ENCODE measurements at places on chromosomes 6 and 20. TPM values are rescaled to one million over a fixed set of nuclear protein-coding genes. Genes with fewer than 3 reads are reported as not detected.

DNA sequence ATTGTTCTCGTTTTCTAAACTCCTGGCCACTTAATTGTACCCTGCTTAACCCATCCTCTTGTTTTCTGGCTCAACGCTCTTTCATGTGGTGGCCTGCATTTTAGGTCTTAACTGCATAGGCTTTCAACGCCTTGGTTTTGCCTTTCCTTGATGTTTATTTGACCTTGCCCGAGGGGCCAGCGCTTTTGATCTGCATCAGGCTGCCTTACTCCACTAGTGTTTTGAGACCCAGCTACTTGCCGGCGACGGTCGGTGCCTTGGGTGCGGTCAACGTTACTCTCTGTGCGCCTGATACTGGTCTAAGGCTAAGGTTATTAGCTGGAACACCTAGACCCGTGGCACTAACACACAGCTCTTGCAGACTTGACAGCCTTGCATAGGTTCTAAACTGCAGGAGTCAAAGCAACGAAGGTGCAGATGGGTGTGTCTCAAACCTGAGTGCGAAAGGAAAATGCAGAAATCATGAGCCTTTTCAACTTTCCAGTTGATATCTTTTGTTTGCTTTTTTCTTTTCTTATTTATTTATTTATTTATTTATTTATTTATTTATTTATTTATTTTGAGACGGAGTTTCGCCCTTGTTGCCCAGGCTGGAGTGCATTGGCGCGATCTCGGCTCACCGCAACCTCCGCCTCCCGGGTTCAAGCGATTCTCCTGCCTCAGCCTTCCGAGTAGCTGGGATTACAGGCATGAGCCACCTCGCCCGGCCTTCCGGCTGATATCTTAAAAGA is 138.8 kb downstream of the HFE start:
- H3K36me3 ChIP-seq = no peaks in the 10 kb centered on the region
- H3K4me1 ChIP-seq = no peaks in the 10 kb centered on the region
- DNase-seq = no peak
- H3K4me3 ChIP-seq = no peak overlapping the region
- no peaks in the 10 kb centered on the region for H3K27me3 ChIP-seq

The PRIM2 gene
- total RNA-seq = 0.85 TPM

The SRMS gene
- total RNA-seq = not detected

The CITED2 gene
- total RNA-seq = 147 TPM

- H3K27ac ChIP-seq = no peak overlapping the region
- H3K27me3 ChIP-seq = no peaks in the 10 kb centered on the region
- H3K4me1 ChIP-seq = no peaks in the 10 kb centered on the region
- no peaks in the 10 kb centered on the region for H3K36me3 ChIP-seq
- DNase-seq = no peak
Measured at GRCh38 chr6:95228636-95229035, 348.7 kb upstream of the MANEA start.

DNA sequence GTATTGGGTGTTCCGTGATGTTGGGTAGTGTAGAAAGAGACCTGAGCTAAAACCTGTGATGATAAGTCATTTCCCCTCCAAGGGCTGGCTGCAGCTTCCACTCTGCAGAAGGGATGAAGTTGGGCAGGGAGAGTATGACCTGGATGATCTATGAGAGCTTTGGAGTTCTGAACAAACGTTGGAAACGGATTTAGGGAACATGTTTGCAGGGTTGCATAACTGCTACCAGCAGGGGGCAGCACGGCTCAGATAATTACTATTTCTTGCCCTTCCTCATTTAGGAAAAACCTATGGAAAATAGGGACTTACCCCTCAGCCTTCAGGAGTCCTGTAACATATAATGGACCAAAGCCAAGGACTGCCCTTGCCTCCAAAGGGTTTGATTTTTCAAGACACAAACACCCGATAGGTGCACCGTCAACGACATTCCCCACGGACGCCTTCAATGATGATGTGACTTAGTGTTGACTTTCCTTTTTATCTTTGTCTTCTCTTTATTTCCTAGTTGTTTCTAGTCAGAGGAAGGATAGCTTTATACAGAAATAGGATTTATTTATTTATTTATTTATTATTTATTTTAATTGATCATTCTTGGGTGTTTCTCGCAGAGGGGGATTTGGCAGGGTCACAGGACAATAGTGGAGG is 164.9 kb upstream of the SASH1 start:
- no peaks in the 10 kb centered on the region for H3K4me1 ChIP-seq
- no peak overlapping the region for H3K4me3 ChIP-seq
- no peaks in the 10 kb centered on the region for H3K27me3 ChIP-seq
- H3K36me3 ChIP-seq = no peaks in the 10 kb centered on the region

The CRISP2 gene
- not detected for total RNA-seq

GRCh38 chr6:81605526-81605925 is 147.0 kb downstream of the TENT5A start:
- DNase-seq = no peak
- no peaks in the 10 kb centered on the region for H3K4me1 ChIP-seq
- no peak overlapping the region for H3K4me3 ChIP-seq
- no peaks in the 10 kb centered on the region for H3K36me3 ChIP-seq

GRCh38 chr6:4105980-4106536 is 27.1 kb upstream of the FAM217A start:
- H3K4me1 ChIP-seq = peaks cover 3% of the 10 kb centered on the region
- no peak overlapping the region for H3K27ac ChIP-seq
- H3K36me3 ChIP-seq = no peaks in the 10 kb centered on the region
- no peak for DNase-seq
- no peaks in the 10 kb centered on the region for H3K27me3 ChIP-seq

DNA sequence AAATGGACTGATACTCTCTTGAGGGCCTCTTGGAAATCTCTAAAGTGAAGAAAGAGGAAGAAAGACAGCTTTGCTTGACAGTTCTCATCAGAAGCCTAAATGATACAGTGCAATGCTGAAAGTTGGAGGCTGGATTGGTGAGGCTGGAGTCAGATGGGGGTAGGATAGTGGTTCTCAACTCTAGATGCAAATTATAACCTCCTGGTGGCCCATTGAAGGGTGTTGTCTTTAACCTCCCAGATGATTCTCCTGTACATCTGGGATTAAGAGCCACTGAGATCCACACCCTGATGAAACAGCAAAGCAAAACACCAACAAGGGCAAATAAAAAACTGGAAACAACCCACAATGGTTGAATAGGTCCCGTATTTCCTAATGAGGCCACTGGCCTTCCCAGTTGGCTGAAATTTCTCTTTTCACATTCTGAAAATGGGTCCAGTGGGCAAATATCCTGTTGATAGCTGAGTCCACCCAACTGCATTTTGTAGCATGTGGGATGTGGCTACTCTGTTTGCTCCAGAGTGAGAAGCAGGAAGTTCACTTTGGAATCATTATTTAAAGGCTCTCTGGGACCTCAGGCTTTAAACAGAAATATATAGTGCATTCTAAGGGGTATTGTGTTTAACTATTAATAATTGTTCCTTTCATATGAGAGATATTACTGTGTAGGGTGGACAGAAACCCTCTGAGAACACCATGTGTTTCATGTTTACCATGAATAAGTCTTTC is 208.1 kb downstream of the SOX4 start:
- no peak overlapping the region for H3K4me3 ChIP-seq
- H3K27me3 ChIP-seq = no peaks in the 10 kb centered on the region
- no peaks in the 10 kb centered on the region for H3K4me1 ChIP-seq
- H3K36me3 ChIP-seq = no peaks in the 10 kb centered on the region
- no peak overlapping the region for H3K27ac ChIP-seq

DNA sequence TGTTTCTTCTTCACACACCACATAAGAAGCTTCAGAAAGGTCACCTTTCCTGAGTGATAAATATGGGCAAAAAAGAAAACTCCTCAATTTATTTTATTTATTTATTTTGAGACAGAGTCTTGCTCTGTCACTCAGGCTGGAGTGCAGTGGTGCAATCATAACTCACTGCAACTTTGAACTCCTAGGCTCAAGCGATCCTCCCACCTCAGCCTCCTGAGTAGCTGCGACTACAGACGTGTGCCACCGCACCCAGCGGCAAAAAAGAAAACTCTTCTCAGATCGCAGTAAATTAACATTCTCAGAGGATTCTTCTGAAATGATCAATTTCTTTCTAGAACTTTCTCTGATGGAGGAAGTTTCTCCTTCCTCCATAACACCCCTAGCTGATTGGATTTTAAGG is 111.2 kb downstream of the TRERF1 start:
- H3K27ac ChIP-seq = no peak overlapping the region
- H3K36me3 ChIP-seq = no peaks in the 10 kb centered on the region
- no peak for DNase-seq
- H3K27me3 ChIP-seq = no peaks in the 10 kb centered on the region
- H3K4me3 ChIP-seq = no peak overlapping the region

DNA sequence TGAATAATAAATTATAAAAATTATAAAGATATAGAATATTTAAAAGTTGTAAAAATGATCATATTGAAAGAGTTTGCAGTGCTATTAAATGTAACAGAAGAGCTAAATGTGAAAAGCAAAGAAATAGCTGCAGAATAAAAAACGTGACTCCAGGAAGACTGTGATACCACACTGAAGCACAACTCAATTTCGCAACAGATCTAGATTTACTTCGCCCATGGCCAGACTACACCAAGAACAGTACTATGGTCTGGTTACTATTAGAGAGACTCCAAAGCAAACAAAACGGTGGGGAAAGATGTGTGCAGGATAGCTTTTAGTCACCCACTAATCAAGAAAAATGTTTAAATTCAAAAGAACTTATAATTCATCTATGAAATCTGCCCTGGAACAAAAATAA is 1.9 kb downstream of the CHD6 start:
- peaks cover 2% of the 10 kb centered on the region for H3K4me1 ChIP-seq
- no peak overlapping the region for H3K4me3 ChIP-seq
- H3K27ac ChIP-seq = no peak overlapping the region
- H3K27me3 ChIP-seq = no peaks in the 10 kb centered on the region
- no peak for DNase-seq

DNA sequence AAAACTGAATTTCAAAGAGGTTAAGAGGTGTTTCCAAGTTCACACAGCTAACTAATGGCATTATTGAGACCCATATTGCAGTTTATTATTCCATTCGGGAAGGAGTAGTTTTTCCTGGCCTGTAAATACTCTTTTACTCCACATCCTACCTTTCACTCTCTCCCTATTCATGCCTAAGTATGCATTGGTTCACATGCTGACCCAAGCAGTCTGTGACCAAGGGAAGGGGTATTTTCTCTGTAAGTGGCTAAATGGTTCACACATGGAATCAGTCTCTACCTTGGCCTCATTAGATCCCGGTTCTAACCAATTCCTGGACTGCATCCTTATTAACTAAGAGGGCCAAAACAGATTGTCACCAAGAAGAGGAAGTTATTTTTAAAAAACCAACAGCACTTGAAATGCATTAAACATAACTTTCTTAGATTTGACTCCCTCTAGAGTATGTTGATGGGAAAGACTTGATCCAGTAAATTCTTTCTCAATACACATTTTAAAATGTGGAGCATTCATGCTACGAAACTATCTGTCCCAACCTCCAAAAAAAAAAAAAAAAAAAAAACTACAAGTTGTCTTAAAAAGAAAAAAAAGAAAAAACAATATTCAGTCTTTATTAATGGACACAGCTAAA is 17.8 kb upstream of the RSPO3 start:
- H3K4me3 ChIP-seq = no peak overlapping the region
- H3K27me3 ChIP-seq = no peaks in the 10 kb centered on the region
- no peaks in the 10 kb centered on the region for H3K36me3 ChIP-seq
- no peaks in the 10 kb centered on the region for H3K4me1 ChIP-seq
- no peak for DNase-seq

The TFAP2C gene
- total RNA-seq = 4.9 TPM

DNA sequence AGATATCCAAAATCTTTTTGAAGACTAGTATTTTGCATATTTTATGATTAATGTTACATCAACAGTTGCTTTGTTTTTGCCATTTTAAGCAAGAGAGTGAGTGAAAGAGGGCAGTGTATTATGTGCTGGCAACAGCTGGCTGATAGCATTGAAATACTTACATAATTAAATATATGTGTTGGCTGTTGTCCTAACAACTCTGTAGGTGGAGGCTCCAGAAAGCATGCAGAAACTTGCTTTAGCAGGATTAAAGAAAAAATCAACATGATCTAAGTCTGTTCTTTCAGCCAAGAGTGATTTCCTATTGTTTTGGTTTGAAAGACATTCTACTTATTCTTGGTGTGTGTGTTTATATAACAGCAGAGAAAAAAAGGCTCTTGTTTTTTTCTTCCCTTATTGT is 127.5 kb downstream of the CDKAL1 start:
- no peaks in the 10 kb centered on the region for H3K4me1 ChIP-seq
- no peak for DNase-seq
- no peaks in the 10 kb centered on the region for H3K36me3 ChIP-seq
- no peaks in the 10 kb centered on the region for H3K27me3 ChIP-seq

The MLIP gene
- total RNA-seq = not detected

- no peak overlapping the region for H3K4me3 ChIP-seq
- peaks cover 3% of the 10 kb centered on the region for H3K4me1 ChIP-seq
- H3K27ac ChIP-seq = no peak overlapping the region
- no peaks in the 10 kb centered on the region for H3K27me3 ChIP-seq
- peaks cover 30% of the 10 kb centered on the region for H3K36me3 ChIP-seq
Measured at GRCh38 chr6:32983964-32984621, 15.7 kb downstream of the BRD2 start.

- H3K4me3 ChIP-seq = no peak overlapping the region
- no peaks in the 10 kb centered on the region for H3K27me3 ChIP-seq
- no peak for DNase-seq
- no peak overlapping the region for H3K27ac ChIP-seq
- H3K36me3 ChIP-seq = no peaks in the 10 kb centered on the region
- no peaks in the 10 kb centered on the region for H3K4me1 ChIP-seq
Measured at GRCh38 chr20:53070706-53071392, 98.7 kb downstream of the TSHZ2 start.

The RIPOR3 gene
- 15.1 TPM for total RNA-seq

- no peaks in the 10 kb centered on the region for H3K4me1 ChIP-seq
- DNase-seq = no peak
- H3K4me3 ChIP-seq = no peak overlapping the region
- no peaks in the 10 kb centered on the region for H3K27me3 ChIP-seq
- H3K36me3 ChIP-seq = no peaks in the 10 kb centered on the region
Measured at GRCh38 chr20:40467067-40467466, 222.0 kb downstream of the MAFB start.

The HLA-DRB1 gene
- total RNA-seq = 82.5 TPM

- no peaks in the 10 kb centered on the region for H3K36me3 ChIP-seq
- H3K27ac ChIP-seq = no peak overlapping the region
- no peaks in the 10 kb centered on the region for H3K4me1 ChIP-seq
- H3K4me3 ChIP-seq = no peak overlapping the region
- H3K27me3 ChIP-seq = no peaks in the 10 kb centered on the region
Measured at GRCh38 chr6:52207066-52207465, 20.9 kb downstream of the IL17A start.

The OPN5 gene
- not detected for total RNA-seq

The PEDS1 gene
- 23.9 TPM for total RNA-seq

DNA sequence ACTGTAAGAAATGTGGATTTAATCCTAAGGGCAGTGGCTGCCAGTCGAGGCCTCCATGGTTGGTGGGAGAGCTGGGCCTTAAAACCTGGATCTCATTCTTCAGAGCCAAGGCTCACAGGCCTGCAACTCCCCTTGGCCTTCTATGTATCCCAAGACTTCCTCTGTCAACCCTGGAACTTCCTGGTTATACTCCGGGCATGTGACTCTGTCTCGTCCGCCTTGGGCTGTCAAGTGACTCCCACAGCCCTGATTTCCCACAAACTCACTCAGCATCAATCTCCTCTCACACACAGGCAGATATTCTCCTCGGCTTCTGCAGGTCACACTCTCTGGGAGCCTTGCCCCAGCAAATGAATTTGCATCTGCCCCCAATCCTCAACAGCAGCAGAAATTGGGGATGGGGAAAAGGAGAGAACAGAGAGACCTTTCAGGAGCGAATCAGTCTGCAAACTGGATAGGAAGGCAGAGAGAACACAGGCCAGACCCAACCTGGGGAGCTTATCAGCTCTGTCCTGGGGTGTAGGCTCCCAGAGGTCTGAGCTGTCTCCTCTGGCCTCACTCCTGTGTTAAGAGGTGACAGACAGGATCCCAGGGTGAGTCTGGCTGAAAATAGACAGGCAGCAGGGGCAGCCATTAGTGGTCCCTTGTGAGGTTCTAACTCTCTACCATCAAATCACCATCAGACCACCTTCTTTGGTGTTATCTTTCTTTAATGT is 30.4 kb upstream of the PREX1 start:
- H3K4me3 ChIP-seq = no peak overlapping the region
- no peak overlapping the region for H3K27ac ChIP-seq

All from ascending aorta (tissue), 2 donors.